LoVo (cell line): ENCODE measurements at places on chromosomes 7 and 10.

- DNase-seq = no peak
These were observed 322.4 kb upstream of the GHITM start for GRCh38 chr10:83816942-83817341.

- DNase-seq = no peak
These were observed 8.5 kb downstream of the C10orf90 start for GRCh38 chr10:126661841-126662515.

DNA sequence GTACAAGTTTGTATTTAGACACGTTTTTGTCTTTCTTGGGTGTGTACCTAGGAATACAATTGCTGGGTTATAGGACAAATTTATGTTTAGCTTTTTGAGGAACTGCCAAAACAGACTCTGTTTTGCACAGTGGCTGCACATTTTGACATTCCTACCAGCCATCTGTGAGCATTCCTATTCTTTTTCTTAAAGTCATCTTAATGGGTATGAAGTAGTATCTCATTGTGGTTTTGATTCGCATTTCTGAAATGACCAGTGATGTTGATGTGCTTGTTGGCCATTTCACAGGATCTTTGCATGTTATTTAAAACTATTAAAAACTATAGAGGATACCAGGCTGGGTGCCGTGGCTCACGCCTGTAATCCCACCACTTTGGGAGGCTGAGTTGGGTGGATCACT lies 32.6 kb upstream of the IL15RA start:
- DNase-seq = no peak

DNA sequence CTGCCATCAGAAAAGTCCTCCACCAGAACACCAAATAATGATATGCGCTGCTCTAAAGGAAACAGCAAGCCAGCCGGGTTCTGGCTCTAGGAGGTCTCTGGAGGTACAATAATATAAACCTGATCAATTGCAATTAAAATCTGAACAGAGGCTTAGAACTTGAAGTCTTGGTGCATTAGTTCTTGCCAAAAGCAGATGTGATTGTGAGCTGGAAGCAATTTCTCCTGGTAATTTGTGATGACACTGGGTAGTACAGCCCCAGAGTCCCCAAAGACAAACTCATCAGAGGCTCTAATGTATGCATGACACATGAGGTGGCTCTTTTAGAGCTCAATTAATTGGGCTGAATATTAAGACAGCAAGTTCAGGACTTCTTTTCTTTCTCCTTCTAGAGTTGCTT lies 3.3 kb downstream of the ETV1 start:
- no peak for DNase-seq

DNA sequence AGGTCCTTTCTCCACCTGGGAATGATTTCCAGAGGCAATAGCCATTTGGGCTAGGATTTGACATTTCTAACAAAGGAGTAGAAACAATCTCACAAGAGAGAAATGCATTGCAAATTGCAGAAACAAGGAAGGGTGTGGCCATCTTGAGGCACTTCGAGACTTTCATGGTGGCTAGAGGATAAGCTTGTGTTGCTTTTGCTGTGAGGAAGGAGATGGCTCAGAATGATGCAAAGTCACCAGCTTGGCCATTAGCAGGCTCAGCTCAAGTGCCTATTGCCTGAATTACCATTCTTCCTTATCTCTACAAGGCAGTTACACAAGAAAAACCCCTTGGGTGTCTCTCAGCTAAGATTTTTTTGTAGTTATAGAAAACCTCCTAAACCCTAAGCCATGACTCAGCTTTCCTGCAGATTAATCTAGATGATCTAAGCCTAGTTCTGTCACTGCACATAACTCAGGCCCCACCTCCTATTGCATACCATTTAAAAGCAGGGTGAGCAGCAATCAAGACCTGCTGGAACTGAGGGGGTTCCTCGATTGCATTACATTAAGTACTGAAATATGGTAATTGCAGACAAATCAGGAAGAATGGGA lies 683.1 kb downstream of the NRG3 start:
- DNase-seq = no peak

- peak; percentile 69 for DNase-seq
These were observed 9.9 kb upstream of the PSMG3 start for GRCh38 chr7:1579481-1580421.

DNA sequence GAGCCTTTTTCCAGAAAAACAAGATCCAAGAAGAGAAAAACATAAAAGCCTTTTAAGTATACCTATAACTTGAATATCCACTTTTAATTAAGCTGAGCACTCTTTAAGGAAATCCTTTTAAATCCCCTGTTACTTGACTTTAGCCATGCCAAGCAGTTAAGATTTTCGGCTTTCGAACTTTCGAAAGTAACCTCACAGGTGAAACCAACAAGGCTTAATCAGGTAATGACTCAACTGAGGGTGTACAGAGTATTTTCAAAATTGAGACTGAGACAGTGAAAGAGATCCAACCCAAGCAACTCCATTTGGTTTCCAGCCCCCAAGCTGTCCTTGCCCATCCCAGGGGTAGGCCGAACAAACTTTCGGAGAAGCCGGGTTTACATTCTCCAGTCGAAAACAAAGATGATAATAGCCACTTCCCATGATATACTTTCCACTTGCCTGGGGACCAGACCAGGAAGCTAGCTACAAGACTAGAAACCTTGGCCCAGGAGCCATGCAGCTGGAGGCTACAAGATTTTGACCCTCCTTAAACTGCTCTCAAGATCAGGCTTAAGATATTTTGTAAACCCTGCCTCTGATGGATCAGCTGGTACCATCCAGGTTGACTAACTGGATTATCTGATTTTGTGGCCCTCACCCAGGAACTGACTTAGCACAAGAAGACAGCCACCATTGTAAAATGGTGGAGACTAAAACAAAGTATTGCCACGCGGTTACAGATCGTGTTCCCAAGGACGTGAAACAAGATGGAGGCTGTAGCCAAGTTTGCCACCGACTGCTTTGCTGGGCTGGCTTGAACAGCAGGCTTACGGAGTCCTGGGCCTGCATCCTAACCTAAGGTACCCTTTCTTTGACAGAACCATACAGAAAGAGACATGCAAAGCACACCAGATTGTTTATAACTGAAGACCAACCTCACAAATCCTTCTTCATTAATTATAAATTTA lies 32.3 kb downstream of the C1GALT1 start:
- DNase-seq = no peak

- DNase-seq = no peak
These were observed 112.5 kb downstream of the PDE1C start for GRCh38 chr7:31957756-31958155.

DNA sequence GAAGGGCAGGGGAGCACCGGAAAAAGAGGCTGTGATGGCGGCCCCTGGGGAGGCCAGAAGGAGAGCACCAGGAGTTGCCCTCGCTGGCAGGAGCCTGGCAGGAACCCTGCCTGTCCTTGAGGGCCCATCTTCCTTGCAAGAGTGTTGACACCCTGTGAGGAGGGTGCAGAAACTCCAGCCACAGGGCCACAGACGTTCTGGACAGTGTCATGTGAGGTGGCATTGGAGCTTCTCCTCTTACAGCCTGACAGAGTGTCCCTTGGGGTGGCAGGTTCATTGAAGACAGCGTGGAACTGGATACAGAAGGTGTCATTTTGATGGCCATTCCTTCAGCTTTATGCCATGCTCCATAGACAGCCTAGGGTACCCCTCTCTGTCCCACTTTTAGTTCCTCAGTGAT lies 54.2 kb downstream of the RBM20 start:
- no peak for DNase-seq

GRCh38 chr10:133012573-133013359 lies 70.4 kb upstream of the CFAP46 start:
- DNase-seq = no peak

DNA sequence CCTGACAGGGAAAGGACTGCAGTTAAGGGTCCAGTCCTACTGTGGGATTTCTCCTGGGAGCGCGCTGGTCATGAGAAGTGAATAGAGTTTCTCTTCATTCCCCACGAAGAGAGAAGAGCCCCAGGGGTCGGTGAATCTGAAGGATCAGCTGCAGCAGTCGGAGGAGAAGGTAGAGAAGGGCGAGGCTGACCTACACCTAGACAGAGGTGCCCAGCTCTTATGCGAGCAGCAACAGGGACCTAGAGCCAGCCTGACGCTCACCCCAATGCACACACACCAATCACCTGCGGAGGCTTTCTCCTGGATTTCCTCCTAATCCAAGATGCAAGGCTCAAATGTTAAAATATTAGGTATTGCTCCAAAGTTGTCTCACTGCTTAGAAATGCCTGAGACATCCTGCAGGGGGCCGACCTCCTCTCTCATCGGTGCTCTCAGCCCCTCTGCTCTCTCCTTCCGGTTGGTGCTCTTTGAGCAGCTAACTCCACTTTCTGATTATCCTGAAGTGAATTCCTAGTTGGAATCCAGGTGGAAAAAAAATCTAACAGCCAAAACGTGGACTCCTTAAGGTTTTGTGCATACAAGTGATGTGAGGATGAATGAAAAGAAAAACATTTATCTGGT lies 176.4 kb downstream of the AHR start:
- no peak for DNase-seq

- no peak for DNase-seq
These were observed 81.6 kb upstream of the MYO3A start for GRCh38 chr10:25852364-25852941.

DNA sequence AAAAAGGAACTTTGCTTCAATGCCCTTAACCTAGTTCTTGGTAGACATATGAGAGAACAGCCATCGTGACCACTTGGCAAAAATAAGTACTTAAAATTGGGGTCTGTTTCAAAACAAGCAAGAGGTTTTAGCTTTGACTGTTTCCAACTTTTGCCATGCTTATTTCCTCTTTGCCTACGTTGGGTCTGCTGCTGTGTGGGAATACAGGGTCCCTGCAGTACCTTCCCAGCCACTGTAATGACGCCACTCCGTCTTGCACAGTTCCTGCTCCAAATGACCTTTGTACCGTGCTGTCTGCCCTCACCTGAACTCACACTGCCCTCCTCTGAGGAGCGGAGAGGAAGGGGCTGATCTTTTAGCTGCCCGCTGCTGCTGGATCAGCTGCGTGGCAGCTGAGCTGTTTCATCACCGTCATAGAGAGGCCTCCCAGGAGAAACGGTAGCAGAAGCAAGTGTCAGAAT lies 133.1 kb downstream of the MAPK8 start:
- DNase-seq = no peak

DNA sequence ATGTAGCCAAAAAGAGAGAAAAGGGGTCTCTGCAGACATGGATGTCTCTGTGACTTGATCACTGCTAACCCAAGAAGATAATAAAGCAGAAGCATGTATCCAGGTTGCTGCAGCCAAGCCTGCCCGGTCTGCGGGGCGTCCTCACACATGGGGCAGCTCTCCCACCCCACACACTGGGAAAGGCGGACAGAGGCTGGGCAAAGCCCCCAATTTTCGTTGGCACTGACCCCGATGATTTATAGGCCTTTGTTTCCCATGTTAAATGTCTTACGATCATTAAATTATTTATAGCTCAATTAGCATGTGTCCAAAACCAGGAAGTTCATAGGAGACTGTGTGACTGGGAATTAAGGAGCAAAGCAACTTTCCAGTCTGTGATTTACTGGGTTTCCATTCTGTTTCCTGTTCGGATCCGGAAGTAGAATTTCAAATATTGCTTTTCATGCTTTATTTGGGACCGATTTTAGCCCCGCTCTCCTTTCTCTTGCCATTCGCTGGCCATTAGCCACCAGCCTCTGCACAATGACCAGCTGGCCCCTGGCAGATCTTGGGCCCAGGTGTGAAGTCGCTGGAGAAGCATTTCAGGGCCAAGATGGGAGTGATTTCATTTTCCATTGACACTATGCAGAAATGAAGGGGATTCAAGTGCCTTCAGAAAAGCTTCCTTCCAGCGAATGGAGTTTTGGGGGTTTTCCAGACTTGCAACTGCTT lies 91.6 kb downstream of the EGFR start:
- DNase-seq = no peak

- DNase-seq = no peak
These were observed 2.9 kb downstream of the MACROH2A2 start for GRCh38 chr10:70055550-70055949.

DNA sequence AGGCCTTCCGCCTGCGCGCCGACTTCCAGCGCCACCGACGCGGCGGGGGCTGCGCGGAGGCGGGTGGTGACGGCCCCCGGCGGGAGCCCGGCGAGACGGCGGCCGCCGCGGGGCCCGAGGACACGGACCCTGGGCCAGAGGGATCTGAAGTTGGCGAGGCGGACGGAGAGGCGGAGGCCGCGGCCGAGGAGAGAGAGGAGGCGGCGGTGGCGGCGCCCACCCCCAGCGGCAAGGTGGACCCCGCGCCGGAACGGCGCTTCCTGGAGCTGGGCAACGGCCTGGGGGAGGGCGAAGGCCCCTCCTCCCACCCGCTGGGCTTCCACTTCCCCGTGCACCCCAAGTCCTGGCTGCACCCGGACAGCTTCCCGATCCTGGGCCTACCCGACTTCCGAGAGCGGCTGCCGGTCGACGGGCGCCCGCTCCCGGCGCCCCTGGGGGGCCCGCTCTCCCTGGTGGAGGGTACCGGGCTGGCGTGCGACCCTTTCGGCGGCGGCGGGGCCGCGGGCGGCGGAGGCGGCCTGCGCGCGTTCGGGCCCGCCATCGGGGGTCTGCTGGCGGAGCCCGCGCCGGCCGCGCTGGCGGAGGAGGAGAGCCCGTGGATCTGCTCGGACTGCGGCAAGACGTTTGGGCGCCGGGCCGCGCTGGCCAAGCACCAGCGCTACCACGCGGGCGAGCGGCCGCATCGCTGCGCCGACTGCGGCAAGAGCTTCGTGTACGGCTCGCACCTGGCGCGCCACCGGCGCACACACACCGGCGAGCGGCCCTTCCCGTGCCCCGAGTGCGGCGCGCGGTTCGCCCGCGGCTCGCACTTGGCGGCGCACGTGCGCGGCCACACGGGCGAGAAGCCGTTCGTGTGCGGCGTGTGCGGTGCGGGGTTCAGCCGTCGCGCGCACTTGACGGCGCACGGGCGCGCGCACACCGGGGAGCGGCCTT lies 16.2 kb downstream of the ZNF316 start:
- DNase-seq = no peak
